ENCODE measurements at places on chromosomes 1 and 21. TPM values are rescaled to one million over a fixed set of nuclear protein-coding genes. Genes with fewer than 3 reads are reported as not detected.

C1orf94 gene
- 5.8 TPM for total RNA-seq

PLXNA2 gene
- 1.5 TPM for total RNA-seq

PRAMEF25 gene
- total RNA-seq = not detected

CCDC28B gene
- 20.9 TPM for total RNA-seq

PBX1 gene
- 118 TPM for total RNA-seq

FCGR2B gene
- not detected for total RNA-seq

TRNP1 gene
- total RNA-seq = 51.7 TPM

RGSL1 gene
- not detected for total RNA-seq

VTCN1 gene
- 0.27 TPM for total RNA-seq

ATAD3A gene
- total RNA-seq = 64.7 TPM

TNNT2 gene
- 21.0 TPM for total RNA-seq

IFNLR1 gene
- total RNA-seq = 10.1 TPM

CNKSR1 gene
- total RNA-seq = 14.5 TPM

GUCA2A gene
- not detected for total RNA-seq

NTPCR gene
- 73.1 TPM for total RNA-seq

SPRR2G gene
- total RNA-seq = not detected

EGLN1 gene
- 6.1 TPM for total RNA-seq

GRIK3 gene
- total RNA-seq = 3.7 TPM

CCDC181 gene
- total RNA-seq = 3.7 TPM

SEMA6C gene
- total RNA-seq = 17.5 TPM

ZNF683 gene
- total RNA-seq = not detected

FAAH gene
- total RNA-seq = 47.3 TPM

MXRA8 gene
- 10.0 TPM for total RNA-seq

SUCO gene
- 35.0 TPM for total RNA-seq

SH2D1B gene
- total RNA-seq = not detected

HAO2 gene
- not detected for total RNA-seq

GPR3 gene
- total RNA-seq = 9.4 TPM

CLDN17 gene
- total RNA-seq = not detected

VASH2 gene
- total RNA-seq = 184 TPM

CDK18 gene
- 44.0 TPM for total RNA-seq

CATSPERE gene
- total RNA-seq = 0.45 TPM

CFHR3 gene
- 0.52 TPM for total RNA-seq

GPR52 gene
- total RNA-seq = 0.63 TPM

AJAP1 gene
- total RNA-seq = 6.2 TPM

ATP6V0B gene
- total RNA-seq = 105 TPM

LCE1E gene
- not detected for total RNA-seq

KCNE1 gene
- 0.15 TPM for total RNA-seq

DCST1 gene
- total RNA-seq = not detected

MKNK1 gene
- 21.5 TPM for total RNA-seq

H6PD gene
- 3.8 TPM for total RNA-seq
